ENCODE measurements at places on chromosomes 1 and 21.

- DNase-seq: no peak
These were observed 16.7 kb downstream of the SLC25A33 start for GRCh38 chr1:9555942-9556341.

GRCh38 chr1:188988589-188988988, 1489.1 kb downstream of the BRINP3 start:
- DNase-seq: no peak

DNA sequence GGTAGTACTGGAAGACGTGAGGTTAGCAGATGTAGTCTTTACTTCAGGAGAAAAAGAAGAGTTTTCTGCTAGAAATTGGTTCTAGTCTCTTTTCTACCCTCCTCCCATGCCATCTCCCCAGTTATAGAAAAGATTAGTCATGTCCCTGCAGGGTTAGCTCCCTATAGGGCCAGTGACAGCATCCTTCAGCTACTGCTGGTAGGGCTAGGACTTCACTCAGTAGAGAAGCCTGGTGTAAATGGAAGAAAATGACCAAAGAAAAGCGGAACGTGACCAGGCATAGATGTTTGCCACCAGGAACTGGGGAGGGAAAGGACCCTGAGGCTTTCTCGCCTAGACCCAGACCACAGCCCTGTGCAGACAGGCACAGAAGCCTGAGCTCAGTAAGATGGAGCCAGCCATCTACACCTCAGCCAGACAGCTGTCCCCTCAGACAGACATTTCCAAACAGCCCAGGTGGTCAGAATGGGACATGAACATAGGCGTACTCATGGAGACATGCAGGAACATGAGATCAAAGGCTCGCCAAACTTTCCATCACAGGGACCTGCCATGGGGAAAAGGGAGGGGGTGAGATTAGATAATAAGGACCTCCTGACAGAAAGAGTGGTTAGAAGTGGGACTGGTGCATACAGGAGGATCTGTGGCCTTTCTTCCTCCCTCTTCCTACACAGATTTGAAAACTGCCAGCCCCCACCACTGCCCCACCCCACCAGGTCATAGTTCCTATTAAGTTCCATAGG, 23.5 kb upstream of the SLAMF9 start:
- no peak for DNase-seq

- DNase-seq: no peak
These were observed 15.4 kb upstream of the MEX3A start for GRCh38 chr1:156097499-156098178.

DNA sequence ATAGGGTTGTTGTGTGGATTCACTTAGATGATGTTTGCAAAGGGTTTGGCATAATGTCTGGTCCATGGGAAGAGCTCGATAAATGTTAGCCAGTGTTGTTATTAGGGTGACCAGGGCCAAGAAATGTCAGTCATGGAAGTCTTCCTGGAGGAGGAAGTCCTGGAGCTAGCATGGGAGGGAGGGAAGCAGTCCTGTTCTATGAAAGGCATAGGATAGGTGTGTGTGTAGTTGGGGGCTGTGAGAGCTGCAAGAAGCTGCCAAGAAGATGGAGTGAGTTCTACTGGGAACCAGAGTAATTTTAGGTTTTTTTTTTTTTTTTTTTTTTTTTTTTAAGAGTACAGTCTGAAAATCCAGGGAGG, 4.7 kb downstream of the LGR6 start:
- DNase-seq: no peak

GRCh38 chr1:32239337-32239736, 7.7 kb upstream of the FAM167B start:
- DNase-seq: no peak

DNA sequence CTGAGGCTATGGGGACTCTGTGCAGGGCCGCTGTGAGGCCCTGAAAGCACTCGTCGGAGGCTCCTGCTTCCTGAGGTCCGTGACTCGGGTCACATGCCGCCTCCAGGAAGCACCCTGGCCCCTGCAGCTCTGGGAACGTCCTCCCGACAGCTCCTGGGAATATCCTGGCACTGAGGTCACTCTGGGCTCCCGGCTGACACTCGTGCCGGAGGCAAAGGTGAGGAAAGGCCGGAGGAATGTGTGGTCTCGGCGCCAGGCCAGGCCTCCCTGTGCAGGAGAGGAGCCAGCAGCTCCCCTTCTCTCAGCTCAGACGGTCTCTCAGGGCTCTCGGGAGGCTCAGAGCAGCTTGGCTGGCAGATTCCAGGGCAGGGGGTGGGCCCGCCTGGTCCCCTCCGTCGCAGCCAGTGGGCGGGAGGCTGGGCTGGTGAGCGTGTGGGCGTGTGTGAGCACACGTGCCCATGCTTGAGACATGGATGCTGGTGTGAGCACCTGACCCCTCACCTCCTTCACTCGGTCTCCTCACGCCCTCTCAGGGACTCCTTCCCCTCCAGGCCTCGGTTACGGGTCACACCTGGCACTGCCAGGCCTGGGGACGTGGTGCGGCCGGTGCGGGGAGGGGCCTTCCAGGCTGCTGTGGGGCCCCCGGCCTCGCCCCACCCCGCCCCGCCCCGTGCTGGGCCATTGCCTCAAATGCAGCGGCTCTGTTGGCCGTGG, 5.5 kb upstream of the RNF223 start:
- DNase-seq: no peak

DNA sequence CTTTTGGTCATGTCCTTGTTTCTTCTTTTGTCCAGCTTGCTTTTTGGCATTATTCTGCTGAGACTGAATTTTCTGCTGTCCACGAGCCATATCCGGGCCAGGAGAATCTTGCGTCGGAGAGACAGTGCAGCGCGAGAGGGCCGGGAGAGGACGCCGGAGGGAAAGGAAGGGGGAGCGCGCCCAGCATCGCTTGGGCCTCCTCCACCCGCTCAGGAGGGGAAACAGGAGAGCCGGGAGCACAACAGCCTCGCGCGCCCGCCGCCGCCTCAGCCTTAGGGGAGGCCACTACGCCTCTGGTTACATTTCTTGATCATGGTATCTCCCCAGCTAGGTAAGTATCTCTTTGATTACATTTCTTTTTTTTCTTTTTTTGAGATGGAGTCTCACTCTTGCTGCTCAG, 7.4 kb upstream of the DEGS1 start:
- no peak for DNase-seq

DNA sequence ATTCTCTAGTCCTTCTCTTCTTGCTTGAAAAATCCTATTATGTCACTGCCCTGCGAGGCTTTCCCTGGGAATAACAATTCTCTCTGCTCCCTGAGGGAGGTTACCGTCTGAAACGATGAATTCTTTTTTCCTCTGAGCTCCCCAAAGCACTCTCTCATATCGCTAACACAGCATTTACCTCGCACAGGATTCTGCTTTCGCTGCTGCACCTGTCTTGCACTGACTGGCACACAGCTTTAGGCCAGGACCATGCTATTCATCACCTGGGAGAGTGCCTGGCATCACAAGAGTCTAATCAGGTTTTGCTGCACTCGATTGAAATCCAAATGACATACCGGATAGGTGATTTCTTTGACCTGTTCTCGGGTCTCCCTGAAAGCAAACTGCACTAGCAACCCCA, 52.8 kb upstream of the GNG4 start:
- DNase-seq: no peak

DNA sequence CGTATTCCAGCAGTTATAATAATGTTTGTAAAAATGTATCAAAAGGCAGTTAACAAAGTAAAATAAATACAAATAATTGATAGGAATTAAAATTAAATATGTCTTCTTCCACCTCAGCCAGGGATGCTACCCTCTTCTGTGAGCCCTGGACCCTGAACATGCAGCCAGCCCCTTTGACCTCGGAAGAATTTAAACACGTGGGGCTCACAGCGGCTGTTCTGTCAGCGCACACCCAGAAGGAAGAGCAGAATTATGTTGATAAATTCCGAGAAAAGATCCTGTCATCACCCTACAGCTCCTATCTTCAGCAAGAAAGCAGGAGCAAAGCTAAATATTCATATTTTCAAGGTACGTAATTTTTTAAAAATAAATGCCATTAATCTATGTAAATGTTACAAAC, 26.5 kb downstream of the UTS2 start:
- DNase-seq: no peak

DNA sequence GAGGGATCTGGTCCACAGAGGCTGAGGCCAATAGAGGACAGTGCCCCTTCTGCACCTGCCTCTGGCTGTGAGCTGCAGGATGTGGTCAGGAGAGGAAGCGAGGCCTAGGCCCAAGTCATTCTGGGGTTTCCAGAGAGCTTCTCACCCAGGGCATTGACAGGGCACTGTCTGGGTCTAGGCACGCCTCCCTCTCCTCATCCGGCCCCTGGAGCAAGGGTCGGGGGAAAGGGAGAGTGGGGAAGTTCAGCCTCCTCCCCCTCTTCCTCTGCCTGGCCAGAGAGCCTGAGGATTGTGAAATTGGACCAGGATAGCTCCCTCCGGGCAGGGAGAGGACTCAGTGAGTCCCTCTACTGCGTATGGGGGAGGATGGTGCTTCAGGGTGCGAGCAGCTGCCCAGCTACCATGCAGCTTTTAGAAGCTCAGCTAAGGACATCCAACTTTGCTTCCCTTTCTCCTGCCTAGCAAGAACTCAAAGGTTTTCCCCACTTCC, 6.3 kb upstream of the INAVA start:
- DNase-seq: peak; percentile 42

- no peak for DNase-seq
These were observed 15.1 kb downstream of the CELF3 start for GRCh38 chr1:151701515-151701914.

- DNase-seq: no peak
These were observed 59.0 kb upstream of the CACYBP start for GRCh38 chr1:174940646-174941175.

All from stimulated activated CD8-positive, alpha-beta memory T cell treated with anti-CD3 and anti-CD28 coated beads, Interleukin-4, amount 100 ng/mL, for 1 hour (primary cell).